ENCODE measurements at places on chromosomes 3 and 15. TPM values are rescaled to one million over a fixed set of nuclear protein-coding genes. Genes with fewer than 3 reads are reported as not detected.

- no peak for DNase-seq
Observed at GRCh38 chr3:121992601-121993560, 29.2 kb downstream of the ILDR1 start.

The SNTN gene
- not detected for polyA plus RNA-seq

DNA sequence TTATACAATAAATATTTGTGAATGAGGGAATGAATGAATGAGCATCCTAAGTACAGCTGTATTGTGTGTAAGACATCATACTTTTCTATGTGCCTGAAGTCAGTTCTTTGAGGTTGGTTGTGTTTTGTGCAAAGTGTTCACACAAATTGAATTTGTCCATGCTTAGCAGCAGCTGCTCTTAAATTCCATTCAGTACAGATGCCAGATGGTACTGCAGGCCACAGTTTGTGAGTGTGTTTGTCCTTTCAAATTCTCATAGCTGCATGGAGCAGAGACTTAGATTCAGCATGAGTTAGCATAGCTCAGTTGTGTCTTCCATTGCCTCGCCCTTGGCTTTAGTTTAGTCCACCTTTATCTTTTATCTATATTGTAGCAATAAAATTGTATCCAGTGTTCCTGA lies 3.8 kb upstream of the ZNF385D start:
- no peak for DNase-seq

- no peak for DNase-seq
Observed at GRCh38 chr15:61731099-61731498, 329.1 kb downstream of the VPS13C start.

DNA sequence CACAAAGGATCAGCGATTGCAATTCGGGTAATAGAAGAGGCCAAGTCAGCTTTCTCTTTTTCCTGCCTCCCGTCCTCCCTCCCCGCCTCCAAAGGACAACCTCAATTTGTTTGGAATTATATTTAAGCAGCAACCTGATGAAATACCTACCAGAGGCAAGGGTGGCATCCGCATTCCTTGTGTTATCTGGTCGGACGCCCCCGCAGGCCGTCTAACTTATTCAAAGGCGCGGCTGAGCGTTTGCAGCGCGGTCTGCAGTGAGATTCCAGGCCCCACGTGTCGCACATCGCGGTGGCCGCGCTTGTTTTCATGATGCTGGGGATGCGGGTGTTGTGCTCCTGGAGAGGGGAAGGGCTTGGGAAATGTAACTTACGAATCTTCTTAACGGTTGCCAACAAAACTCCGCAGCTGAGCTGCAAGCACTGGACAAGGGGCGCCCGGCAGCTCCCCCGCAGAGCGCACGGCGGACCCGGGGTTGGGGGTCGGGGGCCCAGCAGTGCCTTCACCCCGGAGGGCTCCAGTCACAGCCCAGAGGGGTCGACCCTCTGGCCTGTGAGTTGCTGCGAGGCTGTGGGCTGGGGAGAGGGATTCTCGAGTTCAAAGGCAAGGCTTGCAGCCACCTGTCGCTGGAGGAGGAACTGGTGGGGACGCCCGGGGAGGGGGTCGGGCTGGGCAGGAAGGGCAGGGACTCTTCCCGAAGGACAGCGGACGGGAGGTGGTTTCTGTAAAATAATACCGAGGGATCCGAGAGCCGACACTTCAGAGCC lies 20.5 kb upstream of the RGMA start:
- no peak for DNase-seq

The IL17RC gene
- polyA plus RNA-seq = 42.3 TPM

DNA sequence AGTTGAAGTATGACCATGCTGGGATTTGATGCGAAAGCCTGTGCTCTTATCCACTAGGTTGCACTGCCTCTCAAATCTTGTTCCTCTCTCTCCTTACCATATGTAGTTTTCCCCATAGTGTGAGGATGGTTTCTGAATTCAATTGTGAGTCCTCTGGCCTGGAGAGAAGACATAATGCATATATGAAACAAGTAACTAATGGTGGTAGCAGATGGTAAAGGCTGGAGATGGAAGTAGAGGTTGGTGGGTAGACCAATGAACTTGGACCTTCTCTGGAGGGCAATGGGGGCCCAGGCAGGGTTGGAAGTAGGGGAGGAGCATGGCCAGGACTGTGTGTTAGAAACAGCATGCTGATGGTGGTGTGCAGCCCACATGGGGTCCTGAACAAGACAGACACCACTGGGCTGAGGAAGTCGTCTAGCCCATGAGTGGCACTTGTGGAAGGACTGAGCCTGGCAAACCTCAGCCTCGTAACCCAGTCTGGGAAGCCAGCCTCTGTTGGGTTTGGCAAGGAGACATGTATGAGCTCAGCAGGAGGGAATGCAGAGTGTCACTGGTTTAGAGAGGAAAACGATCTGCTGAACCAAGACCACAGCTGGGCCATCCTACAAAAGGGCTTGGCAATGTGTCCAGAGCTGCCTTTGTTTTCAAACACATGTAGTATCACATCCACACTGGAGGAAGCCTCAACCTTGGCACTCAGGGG lies 18.5 kb upstream of the LMCD1 start:
- no peak for DNase-seq

GRCh38 chr3:127096256-127097071 lies 96.5 kb upstream of the PRR23E start:
- DNase-seq = no peak

DNA sequence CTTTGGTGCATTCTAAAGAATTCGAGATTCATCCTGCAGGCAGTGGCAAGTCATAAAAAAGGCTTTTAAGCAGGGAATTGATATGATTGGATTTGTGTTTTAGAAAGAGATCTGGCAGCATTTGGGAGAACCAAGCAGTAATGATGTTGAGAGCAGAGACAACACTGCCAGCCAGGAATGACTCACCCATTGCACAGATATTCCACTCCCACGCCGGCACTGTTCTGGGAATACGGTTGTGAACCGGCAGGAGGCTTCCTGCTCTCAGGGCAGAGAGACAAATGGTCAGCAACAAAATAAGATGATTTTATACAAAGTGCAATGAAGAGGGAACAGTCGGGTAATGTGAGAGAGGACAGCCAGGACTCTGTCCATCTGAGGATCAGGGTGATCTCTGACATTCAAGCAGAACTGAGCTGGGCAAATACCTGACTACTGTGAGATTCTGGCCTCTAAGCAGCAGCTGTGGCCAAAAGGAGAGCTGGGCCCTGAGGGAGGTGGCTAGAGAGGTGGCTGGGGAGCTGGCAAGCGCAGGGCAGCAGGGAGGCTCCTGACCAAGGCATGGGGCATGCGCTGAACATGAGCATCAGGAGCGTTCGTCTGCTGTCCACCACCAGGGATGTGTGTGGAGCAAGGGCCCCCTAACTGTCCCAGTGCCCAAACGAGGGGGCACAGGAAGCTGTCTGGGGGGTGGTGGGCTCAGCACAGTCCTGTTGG lies 56.1 kb upstream of the PLXNA1 start:
- DNase-seq = no peak

- no peak for DNase-seq
Observed at GRCh38 chr3:96467639-96468038, 346.8 kb upstream of the EPHA6 start.

DNA sequence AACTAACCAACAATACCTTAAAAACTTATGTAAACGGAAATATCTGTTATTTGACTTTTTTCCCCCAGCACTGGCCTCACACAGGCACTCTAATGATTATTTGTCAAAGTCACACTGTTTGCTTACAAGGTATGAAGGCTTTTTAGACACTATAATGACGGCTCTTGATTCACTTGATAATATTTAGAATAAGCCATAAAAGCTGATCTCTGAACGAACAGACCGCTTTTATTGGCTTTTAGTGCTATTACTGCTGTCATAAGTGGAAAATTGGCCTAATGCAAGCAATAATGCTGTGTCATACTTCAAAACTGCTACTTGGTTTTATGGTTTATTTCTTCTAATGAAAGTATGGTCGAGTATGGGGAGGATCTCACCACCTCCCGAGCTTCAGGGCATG lies 35.1 kb downstream of the MDFIC2 start:
- DNase-seq = no peak

The HTR3E gene
- 0.11 TPM for polyA plus RNA-seq

- DNase-seq = no peak
Observed at GRCh38 chr15:92161039-92161670, 232.5 kb upstream of the ST8SIA2 start.

- DNase-seq = no peak
Observed at GRCh38 chr3:140906785-140907184, 34.9 kb upstream of the SLC25A36 start.

GRCh38 chr3:188797045-188797444 lies 374.7 kb upstream of the TPRG1 start:
- DNase-seq = no peak

The FES gene
- 11.3 TPM for polyA plus RNA-seq

The CKMT1A gene
- polyA plus RNA-seq = 3.7 TPM

DNA sequence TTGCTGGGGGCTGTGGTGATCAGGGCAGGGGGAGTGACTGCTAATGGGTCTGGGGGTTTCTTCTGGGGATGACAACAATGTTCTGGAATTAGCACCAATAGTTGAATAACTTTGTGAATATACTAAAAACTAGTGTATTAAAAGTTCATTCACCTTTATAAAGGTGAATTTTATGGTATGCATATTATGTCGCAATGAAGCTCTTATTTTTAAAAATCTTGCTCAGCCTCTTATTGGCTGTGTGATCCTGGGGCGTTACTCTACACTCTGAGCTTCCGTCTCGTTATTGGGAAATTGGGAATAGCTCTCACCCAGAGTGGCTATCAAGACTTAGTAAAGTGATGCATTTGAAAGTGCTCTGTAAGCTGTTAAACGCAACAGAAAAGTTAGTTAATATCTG lies 105.3 kb downstream of the SEC22A start:
- DNase-seq = no peak

The PARP3 gene
- polyA plus RNA-seq = 15.8 TPM

DNA sequence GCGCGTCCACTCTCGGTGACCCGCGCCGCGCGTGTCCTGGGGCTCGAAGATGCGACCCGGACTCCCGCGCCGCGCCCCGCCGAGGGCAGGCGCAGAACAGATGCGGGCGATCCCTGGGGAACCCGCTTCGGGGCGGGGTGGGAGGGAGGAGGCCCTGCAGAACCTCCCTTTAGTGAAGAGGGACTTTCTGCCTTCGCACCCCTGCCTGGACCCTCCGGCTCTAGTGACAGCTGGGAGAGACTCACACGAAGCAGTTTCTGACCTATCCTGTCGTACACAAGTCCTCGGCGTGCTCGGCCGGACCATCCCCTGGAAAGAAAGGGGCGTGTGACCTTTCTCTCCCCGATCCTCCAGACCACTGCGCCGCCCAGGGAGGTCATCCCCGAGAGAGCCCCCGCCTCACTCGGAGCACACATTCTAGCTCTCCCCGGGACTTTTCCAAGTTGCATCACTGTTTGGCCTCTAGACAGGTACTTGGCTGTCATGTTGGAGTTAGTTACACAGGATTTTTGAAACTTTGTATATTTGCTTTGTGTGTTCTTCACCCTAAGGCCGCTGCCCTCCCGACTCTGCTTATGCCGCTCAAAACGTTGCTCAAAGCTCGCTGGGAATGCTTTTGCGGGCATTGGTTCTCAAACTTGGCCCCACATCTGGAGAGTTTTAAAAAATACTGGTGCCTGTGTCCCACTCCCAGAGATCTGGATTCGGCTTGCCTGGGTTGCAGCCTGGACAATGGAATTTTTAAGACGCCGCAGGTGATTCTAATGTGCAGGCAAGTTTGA lies 582 bp downstream of the CGNL1 start:
- DNase-seq = no peak

The COL6A5 gene
- 0.06 TPM for polyA plus RNA-seq

DNA sequence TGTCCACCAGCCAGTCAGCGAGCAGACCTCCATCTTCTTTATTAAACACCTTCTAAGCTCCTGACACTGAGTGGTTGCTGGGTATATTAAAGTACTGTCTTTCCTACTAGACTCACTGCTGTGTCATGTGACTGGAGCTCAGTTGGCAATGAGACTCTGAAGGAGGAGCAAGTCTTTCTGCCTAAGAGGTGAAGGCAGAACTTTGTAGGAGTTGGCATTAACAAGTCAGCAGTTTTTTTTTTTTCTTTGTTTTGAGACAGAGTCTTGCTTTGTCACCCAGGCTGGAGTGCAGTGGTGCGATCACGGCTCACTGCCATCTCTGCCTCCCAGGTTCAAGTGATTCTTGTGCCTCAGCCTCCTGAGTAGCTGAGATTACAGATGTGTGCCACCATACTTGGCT lies 62.2 kb downstream of the ABHD5 start:
- no peak for DNase-seq

The SLC15A2 gene
- polyA plus RNA-seq = 12.7 TPM

The SATB1 gene
- 37.2 TPM for polyA plus RNA-seq

GRCh38 chr3:57132674-57133073 lies 32.5 kb downstream of the IL17RD start:
- no peak for DNase-seq

- DNase-seq = no peak
Observed at GRCh38 chr3:137763594-137763938, 549 bp upstream of the SOX14 start.

The ZIC1 gene
- not detected for polyA plus RNA-seq

DNA sequence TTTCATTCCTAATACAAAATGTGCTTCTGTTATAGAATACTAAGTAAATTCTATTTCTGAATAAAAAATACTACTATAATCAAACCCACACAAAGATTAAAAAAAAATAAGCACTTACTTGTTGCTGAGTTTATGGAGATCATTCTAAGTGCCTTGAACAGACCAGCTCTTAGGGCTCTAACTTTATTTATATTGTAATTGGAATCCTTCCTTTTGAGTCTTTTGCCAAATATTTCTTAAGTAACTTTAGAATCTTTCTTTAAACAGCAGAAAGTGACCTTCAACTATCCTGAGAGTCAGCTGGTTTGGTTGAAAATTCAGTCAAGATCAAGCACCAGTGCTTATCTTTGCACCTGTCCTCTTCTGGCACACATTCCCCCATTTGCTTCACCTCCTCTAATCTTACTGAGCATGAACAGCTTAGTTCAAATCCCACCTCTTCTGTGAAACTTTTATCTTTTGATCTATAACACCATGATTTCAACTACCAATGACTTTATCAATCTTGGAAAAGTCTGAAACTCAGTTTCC lies 149.3 kb downstream of the VPS13C start:
- DNase-seq = no peak

GRCh38 chr3:79200456-79200855 lies 567.3 kb downstream of the ROBO1 start:
- no peak for DNase-seq

- DNase-seq = no peak
Observed at GRCh38 chr3:45552031-45552793, 42.3 kb upstream of the LIMD1 start.

The PLOD2 gene
- 136 TPM for polyA plus RNA-seq

GRCh38 chr15:49692514-49693090 lies 71.8 kb downstream of the DTWD1 start:
- DNase-seq = no peak

DNA sequence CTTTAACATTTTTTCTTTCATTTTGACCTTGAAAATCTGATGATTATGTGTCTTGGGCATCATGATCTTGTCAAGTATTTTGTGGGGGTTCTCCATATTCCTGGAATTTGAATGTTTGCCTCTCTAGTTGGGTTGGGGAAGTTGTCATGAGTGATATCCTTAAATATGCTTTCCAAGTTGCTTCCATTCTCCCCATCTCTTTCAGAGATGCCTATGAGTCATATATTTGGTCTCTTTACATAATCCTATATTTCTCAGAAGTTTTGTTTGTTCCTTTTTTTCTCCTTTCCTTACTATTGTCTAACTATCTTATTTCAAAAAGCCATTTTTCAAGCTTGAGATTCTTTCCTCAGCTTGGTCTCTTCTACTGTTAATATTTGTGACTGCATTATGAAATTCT lies 69.0 kb upstream of the CCDC80 start:
- no peak for DNase-seq

The CHRM5 gene
- polyA plus RNA-seq = 0.20 TPM
